NCI-H1092 treated with DMSO at 0.1 percent for 48 hours (cell line): ENCODE measurements at places on chromosomes 3 and 15.

- no peak for DNase-seq
Observed at GRCh38 chr3:186683979-186684378, 18.2 kb downstream of the HRG start.

GRCh38 chr15:51864408-51865056, 35.1 kb downstream of the TMOD3 start:
- DNase-seq, result no peak

GRCh38 chr15:99467853-99468464, 97.8 kb upstream of the MEF2A start:
- DNase-seq, result no peak

- DNase-seq, result no peak
Observed at GRCh38 chr15:51387699-51388041, 46.2 kb downstream of the GLDN start.

GRCh38 chr15:57227899-57228298, 148.4 kb upstream of the CGNL1 start:
- DNase-seq, result peak; percentile 11

GRCh38 chr15:41096178-41096577, 19.9 kb downstream of the INO80 start:
- no peak for DNase-seq

- no peak for DNase-seq
Observed at GRCh38 chr3:10772271-10773161, 43.5 kb upstream of the SLC6A11 start.

- DNase-seq, result peak; percentile 23
Observed at GRCh38 chr3:150225986-150226385, 182.1 kb upstream of the TSC22D2 start.

- no peak for DNase-seq
Observed at GRCh38 chr3:44339181-44340057, 853 bp downstream of the TCAIM start.

- no peak for DNase-seq
Observed at GRCh38 chr3:127671523-127672428, 976 bp upstream of the ABTB1 start.

DNA sequence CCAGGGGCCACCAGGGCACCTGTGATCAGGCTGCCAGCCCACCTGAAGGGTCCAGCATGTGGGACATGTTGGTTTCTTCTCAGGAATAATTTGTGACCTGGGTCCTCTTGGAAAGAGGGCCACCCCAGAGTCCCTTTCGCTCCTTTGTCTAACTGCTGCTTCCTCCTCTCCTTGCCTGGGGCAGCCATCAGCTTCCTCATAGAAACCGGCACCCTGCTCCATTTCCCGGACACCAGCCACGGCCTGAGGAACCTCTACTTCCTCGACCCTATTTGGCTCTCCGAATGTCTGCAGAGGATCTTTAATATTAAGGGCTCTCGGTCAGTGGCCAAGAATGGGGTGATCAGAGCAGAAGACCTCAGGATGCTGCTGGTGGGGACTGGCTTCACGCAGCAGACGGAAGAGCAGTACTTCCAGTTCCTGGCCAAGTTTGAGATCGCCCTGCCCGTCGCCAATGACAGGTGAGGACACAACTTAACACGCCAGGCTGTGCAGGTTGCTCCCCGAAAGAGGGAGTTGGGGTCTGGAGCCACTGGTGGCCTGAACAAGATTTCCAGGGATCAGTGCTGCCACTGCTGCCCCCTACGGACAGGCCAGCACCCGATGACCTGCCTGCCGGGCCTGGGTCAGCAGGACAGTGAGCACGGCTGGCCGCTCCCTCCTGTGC, 109.7 kb downstream of the LRRK1 start:
- DNase-seq, result no peak

DNA sequence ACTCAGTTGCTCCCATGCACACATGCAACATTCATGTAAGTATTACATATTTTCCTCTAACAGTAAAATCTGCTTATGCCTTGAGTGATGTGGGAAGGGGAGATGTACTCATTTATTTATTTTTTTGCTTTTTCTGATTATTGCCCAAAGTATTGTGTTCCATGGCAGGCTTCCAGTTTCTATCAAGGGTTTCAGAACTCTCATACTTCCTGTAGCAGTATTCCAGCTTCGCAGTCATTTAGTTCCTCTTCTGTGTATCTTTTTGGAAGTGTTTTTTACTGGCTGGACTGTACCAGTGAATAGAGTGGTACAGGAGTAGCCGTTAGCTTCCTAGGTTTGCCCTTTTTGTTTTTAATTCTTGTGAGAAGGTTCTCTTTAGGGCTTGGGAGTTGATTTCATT, 26.9 kb downstream of the RAB11A start:
- DNase-seq, result no peak

GRCh38 chr3:139937674-139938279, 2.8 kb downstream of the CLSTN2 start:
- DNase-seq, result peak; percentile 45

- DNase-seq, result no peak
Observed at GRCh38 chr3:46977811-46978195, 1.3 kb upstream of the CCDC12 start.

- DNase-seq, result peak; percentile 9
Observed at GRCh38 chr3:8490079-8490552, 11.5 kb upstream of the LMCD1 start.

GRCh38 chr3:107994181-107994580, 96.7 kb downstream of the CD47 start:
- DNase-seq, result no peak

GRCh38 chr3:14391033-14391432, 11.4 kb upstream of the SLC6A6 start:
- DNase-seq, result peak; percentile 47

- no peak for DNase-seq
Observed at GRCh38 chr15:50067254-50067653, 51.8 kb downstream of the ATP8B4 start.

DNA sequence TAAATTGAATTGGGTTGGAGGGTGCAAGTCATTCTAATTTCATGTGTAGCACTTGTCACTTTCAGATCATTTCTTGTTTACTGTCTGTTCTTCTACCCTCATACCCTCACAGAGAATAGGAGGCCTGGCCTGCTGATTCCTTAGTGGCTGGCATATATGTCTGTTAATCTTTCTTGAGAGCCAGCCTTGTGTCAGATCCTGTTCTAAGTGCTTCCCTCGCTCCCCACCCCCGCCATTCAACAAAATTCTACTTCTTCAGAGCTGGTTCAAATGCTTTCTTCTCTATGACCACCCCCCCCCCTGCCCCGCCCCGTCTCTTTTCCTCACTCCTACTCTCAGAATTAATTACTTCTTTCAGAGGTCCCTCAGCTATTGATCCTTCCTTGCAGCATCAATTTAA, 1.5 kb upstream of the U2SURP start:
- no peak for DNase-seq

- DNase-seq, result no peak
Observed at GRCh38 chr15:81363276-81363675, 10.7 kb downstream of the TMC3 start.

GRCh38 chr3:69687641-69688040, 51.6 kb upstream of the MITF start:
- no peak for DNase-seq

DNA sequence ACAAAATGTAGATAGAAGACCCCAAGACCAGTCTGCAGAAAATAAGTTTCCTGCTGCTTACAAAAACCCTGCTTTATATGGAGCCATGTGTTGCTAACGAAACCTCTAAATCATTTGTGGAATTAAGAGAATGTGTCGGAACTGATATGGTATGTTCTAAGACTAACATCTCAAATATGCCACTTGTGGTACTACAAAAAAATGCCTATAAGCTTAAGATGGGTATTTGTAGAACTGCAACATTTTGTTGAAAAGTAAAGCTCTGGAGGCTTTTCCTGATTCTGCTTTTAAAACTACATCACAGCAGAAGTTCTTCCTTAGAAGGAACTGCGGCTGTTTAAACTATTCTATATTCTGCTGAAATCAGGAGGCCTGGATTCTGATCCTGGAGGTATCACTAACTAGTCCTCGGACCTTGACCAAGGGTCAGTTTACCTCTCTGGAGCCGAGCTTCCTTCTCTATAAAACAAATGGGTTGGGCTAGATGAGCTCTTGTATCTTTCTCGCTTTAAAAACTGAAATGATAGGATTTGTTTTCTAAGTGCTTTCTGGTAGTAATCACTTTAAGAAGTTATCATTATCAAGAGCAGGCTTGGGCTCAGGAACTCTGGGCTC, 74.9 kb downstream of the RAD18 start:
- DNase-seq, result no peak

DNA sequence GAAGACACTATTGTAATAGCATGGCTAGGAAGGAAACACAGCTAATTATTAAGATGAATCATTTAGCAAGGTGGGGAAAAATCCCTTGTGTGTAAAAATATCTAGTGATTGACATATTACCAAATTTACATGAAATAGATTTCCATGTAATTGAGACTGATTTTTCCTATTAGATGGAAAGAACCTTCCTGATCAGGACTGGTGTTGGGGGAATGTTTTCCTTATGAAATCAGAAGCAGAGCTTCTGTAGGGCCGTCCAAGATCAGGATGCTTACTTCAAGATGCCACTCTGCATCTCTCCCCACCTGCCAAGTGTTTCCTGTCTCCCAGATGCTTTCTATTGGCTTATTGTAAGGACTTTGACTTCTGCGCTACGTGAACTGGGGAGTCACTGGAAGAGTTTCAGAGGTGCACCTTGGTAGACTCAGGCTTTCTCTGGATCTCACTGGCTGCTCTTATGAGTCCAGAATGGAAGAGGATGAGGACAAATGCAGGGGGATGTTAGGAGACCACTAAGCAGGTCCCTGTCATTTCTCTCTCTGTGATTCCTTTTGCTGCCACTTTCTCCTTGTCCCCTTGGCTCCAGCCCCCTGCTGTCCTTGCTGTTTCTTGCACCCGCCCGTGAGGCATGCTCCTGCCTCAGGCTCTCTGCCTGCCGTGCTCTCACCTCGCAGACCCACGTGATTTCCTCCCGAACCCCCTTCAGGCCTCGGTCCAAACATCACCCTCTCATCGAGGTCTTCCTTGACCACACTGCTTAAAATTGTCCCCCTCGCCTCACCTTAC, 30.1 kb downstream of the BTD start:
- DNase-seq, result no peak

- no peak for DNase-seq
Observed at GRCh38 chr15:90822204-90822955, 46.0 kb upstream of the FURIN start.

- no peak for DNase-seq
Observed at GRCh38 chr3:123336001-123336400, 112.9 kb downstream of the ADCY5 start.

DNA sequence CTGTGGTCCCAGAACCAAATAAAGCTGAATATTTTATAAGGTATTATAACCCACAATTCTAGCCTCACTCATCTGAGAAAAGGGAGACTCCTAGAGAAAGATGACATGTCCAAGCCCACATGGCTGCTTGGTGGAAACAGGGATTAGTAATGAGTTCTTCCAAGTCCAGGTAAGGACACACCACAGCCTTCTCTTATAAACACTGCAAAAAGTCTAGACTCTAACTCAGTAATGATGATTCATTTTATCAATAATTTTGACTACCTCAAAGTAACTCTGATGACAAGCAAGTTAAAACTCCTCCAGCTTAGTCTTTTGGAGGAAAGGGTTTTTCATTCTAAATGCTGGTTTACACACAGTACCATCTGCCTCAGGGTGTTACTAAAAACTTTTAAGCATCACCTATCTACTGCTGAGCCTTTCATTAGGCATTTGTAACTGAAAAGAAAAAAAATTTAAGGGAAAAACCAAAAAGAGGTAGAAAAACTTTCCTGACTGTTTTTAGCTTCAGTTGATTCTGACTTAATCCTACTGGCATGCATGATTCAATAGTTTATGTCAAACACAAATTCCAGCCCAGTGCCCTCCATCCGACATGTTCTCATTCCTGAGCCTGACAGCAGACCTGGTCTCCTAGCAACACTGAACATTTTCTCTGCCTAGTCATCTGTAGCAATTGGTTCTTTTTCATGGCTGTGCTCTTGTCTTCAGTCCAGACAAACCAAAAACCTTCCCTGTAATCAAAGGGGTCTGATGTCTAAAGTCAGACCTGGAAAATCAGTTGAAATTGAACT, 43.9 kb downstream of the P3H2 start:
- DNase-seq, result no peak

DNA sequence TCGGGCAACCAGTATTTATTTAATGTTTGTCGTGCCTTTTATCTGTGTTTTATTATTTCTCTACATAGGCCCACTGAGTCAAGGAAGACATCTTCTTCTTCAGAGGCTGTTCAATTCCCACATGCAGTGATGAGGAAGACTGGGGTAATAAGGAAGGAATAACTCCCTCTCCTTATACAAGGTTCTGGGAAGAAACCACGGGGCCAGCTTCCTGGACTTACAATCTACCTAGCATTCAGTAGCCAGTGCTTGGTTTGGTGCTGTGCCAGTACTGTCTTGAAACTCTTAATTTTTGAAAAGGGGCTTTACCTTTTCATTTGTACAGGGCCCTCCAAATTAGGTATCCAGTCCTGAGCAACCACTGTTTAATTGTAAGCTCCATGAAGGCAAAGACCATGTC, 51.2 kb downstream of the SRGAP3 start:
- no peak for DNase-seq

DNA sequence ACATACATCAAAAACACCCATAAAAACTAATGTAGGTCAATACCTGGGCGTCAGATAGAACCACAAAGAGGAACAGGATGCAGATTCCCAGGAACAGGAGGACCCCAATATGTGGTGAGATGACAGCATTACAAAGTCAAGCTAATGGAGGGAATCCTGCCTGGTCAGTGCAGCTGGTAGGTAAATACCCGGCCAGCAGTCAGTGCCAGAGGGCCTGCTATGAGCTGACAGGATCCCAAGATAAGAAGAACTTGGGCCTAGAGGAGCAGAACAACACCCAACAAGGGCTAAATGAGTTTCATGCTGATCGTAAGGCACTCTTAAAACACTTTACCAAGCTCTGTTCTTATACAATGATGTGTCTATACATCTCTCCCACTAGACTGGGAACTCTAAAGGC, 61.2 kb upstream of the KCNMB2 start:
- DNase-seq, result no peak

GRCh38 chr3:177610686-177611633, 413.7 kb upstream of the TBL1XR1 start:
- DNase-seq, result peak; percentile 91

DNA sequence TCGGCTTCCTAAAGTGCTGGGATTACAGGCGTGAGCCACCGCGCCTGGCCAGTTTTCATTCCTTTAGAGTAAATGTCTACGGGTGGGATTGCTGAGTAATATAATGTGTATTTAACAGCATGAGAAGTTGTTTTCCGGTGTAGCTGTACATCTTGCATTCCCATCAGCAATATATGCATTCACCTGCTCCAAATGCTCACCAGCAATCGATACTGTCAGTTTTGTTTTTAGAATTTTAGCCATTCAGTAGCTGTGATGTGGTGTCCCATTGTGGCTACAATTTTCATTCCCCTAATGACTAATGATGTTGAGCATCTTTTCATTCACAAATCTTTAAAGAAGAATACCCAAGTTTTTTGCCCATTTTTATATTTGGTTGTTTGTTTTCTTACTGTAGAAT, 134.8 kb upstream of the RGMA start:
- DNase-seq, result no peak
